ENCODE measurements at places on chromosomes 1 and 21. TPM values are rescaled to one million over a fixed set of nuclear protein-coding genes. Genes with fewer than 3 reads are reported as not detected.
A peak's percentile ranks its signal among the peaks of the same experiment; 100 is the strongest.

DNA sequence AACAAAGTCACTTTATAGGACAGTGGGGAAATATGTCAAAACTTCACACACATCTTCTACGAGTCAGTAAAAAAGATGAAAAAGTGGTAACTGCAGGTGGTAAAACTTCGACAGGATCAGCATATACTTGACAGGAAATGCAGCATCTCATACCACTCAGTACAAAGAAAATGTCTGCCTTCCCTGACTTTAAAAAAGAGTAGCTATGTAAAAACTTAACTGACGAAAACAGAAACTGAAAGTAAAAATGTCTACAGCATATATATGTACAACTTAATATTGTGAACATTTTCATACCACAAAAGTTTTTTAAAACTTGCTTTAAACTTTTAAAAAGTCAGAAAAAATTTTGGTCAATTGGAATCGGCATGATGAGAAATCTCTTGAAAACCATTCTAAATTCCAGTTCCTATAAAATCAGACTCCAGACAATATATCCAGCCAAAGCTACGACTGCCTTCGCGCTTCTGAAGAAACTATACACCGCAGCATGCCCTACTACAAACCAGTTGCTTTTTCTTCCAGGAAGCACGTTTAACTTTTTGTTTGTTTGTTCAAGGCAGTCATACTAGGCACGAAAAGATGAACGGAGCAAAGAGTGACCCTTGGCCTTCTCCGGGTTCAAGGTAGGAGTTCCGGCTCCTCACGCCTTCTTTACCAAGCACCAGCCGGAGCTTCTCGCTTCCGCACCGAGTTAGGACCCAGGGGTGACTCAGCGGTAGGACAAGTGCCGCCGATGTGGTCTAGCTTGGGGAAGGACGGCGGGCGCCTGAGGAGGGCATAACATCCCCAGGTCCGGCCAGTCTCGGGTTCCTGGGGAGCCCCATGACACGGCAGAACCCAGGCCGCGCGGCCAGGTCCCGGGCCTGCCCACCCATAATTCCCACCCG lies 612 bp downstream of the PSMA5 start:
- peak; percentile 73 for DNase-seq

- DNase-seq: no peak
Measured at GRCh38 chr1:55081905-55082296, 42.6 kb downstream of the PCSK9 start.

- DNase-seq: no peak
Measured at GRCh38 chr1:1768249-1768992, 9.8 kb downstream of the NADK start.

GRCh38 chr1:145837656-145838055 lies 7.8 kb upstream of the NUDT17 start:
- no peak for DNase-seq

DNA sequence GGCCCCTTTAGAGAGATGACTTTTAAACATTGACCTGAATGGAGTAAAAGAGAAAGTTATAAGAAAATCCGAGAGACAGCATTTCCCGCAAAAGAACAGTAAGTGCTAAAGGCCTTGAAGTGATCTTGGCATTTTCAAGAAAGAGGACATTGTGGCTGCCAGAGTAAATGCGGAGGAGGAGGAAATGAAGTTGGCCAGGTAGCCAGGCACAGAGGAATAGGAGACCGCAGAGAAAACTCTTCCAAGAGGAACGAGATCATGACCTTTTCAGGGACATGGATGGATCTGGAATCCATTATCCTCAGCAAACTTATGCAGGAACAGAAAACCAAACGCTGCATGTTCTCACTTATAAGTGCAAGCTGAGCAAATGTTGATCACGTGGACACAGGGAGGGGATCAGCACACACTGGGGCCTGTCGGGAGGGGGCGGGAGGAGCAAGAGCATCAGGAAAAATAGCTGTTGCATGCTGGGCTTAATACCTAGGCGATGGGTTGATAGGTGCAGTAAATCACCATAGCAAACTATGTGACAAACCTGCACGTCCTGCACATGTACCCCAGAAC lies 49.7 kb downstream of the EEIG2 start:
- DNase-seq: no peak

GRCh38 chr1:184080309-184080708 lies 28.8 kb downstream of the TSEN15 start:
- no peak for DNase-seq

- no peak for DNase-seq
Measured at GRCh38 chr21:14451546-14451945, 68.6 kb upstream of the HSPA13 start.

- no peak for DNase-seq
Measured at GRCh38 chr1:41278076-41278475, 36.0 kb upstream of the SCMH1 start.

DNA sequence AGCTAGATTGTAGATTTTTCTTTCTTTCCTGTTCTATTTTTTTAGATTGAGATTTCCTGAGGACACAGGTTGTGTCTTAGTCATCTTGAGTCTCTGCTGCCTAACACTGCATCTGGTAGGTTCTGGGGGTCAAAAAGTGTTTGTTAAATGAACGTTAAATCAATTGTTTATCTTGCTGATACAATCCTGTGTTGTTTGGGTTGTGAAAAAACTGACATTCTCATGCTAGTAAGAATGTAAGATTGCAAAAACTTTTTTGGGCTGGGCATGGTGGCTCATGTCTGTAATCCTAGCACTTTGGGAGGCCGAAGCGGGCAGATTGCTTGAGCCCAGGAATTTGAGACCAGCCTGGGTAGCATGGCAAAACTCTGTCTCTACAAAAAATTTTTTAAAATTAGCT lies 3.4 kb downstream of the CTSK start:
- no peak for DNase-seq

Gene PTGS2
- total RNA-seq: 2.4 TPM

Gene IGSF9
- not detected for total RNA-seq

Gene RHD
- not detected for total RNA-seq

Gene SLFNL1
- not detected for total RNA-seq

Measured in RPMI7951 (cell line).